ENCODE measurements at places on chromosomes 1 and 21. TPM values are rescaled to one million over a fixed set of nuclear protein-coding genes. Genes with fewer than 3 reads are reported as not detected.

AVPR1B gene
- total RNA-seq = not detected

GPR25 gene
- not detected for total RNA-seq

LENEP gene
- total RNA-seq = not detected

SLFNL1 gene
- 0.43 TPM for total RNA-seq

CDCA8 gene
- total RNA-seq = 6.5 TPM

CLDN19 gene
- total RNA-seq = not detected

ZSWIM5 gene
- total RNA-seq = 0.86 TPM

OVAAL gene
- total RNA-seq = not detected

CLCC1 gene
- 53.3 TPM for total RNA-seq

INAVA gene
- under 0.01 TPM for total RNA-seq

PDZK1IP1 gene
- total RNA-seq = not detected

DDR2 gene
- total RNA-seq = 292 TPM

S100A2 gene
- total RNA-seq = 3.1 TPM
